ENCODE measurements at places on chromosomes 16 and 17.

- DNase-seq = no peak
Measured at GRCh38 chr17:38981636-38982035, 14.4 kb upstream of the FBXO47 start.

DNA sequence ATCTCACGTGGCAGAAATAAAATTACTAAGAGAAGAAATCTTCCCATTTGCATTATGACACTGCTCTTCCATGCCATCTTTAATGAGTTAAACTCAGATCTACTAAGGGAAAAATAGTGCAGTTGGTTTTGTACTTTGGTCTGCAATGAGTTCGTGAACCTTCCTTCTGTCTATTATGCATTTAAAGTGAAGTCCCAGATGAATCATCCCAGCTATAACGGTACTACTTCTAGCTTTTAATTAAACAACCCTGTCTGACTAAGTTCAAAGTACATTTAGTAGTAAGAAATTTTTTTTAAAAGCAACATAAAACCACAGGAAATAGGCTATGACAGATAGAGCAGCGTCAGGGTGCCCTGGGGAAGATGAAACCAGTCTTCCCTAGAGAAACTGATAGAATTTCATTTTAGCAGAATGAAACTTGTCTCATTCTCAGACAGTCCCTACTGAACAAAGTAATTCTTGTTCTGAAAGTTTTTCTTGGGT lies 1.8 kb downstream of the TMIGD1 start:
- no peak for DNase-seq

DNA sequence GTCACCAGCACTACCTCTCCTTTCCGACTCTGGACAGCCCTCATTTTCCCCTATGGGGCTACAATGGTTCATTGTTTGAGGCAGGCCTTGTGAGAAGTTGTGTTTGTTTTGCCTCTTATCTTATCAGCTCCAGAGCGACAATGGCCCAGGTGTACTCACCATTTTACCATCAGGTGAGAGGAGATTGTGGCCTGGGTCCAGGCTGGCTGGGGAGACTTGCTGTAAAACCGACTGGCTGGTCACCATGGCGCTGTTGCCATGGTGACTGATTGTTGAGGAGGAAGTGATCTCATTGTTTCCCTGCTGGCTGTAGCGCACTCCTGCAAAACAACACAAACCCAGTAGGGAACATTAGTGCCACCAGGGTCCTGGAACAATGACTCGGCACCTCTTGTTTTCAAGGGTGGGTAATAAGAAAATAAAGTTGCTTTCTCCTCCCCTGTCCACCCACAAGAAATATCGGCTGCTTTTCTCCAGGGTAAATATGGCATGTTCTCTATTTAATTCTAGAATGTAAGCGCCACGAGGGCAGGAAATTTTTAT lies 34.4 kb downstream of the HNF1B start:
- peak; percentile 58 for DNase-seq

DNA sequence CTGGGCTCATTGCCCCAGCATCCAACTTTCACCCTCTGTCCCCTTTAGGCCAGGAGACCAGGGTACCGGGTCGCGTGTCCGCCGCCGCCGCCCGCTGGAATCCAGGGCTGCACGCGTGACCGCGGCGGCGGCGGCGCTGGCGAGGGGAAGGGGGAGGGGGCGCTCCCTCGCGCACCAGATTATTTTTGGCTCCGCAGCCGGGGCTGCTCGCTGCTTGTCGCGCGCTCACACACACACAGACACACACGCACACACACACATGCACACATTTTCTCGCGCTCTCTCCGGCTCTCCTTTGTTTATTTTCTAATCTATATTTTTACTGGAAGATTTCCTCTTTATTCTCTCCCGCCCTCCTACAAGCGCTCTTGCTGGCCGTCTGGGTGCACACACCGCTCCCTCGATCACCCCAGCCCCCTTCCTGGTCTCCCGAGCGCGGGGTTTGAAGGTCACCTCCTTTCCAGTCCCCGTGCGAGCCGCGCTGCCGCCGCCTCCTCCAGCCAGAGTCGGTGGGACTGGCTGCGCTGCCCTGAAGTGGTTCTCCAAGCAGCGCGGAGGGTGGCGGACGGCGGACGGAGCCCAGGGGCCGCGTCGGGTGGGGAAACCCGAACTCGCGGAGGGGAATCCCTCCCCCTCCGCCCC lies 921.4 kb upstream of the EEF2KMT start:
- DNase-seq = no peak

DNA sequence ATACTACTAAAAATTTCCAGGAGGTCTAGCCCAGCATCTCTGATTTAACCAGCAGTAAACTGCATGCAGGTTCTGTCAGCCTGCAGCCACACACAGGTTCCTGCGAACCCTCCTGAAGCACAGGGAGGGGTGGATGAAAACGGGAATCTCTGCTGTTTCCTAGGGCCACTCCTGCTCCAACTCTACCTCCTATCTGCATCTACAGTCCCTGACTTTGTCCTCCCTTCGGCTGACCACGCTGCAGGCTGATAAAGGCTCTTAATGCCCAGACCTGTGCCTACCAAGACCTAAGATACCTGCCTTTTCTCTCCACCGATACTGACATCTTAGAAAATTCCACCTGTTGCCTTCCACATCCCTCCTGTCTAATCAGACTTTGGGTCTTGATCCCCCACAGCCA lies 50.2 kb downstream of the CYTH1 start:
- DNase-seq = no peak

DNA sequence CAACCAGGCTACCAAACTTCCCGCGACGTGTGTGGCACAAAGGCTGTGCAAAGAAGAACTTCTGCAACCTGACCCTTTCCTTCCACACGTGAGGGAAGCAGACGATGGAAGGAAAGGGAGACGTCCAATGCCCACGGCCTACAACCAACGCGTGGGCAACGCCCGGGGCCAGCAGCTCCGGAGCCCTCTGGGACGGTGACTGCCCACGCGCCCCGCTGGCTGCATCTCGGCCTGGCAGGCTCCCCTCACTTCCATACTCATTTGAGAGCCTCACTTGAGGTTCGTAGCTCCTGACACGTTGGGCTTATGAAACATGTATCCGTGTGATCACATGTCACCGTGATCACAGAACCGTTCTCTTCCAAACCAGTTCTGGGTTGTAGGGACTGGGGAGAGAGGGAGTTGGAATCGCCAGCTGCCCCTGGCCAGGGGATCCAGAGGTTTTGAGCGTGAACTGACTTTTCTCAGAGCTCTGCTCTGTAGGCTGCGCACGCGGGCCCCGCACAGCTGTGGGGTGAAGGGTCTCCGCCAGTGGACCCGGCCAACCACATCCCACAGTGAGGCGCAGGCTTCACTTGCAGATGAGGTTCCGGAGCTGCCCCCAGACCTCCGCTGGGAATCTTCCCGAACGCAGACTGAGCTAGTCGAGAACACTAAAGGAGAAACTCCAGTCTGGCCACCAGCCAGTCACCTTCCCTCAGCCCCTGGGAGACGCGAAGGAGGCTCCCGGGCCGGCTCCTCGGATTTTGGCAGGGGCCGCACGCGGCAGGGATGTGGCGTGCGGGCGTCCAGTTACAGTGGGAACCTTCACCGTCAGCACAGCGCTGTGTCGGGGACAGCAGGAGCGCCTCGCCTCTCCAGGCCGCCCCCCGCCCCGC lies 1.0 kb downstream of the LMF1 start:
- peak; percentile 74 for DNase-seq

DNA sequence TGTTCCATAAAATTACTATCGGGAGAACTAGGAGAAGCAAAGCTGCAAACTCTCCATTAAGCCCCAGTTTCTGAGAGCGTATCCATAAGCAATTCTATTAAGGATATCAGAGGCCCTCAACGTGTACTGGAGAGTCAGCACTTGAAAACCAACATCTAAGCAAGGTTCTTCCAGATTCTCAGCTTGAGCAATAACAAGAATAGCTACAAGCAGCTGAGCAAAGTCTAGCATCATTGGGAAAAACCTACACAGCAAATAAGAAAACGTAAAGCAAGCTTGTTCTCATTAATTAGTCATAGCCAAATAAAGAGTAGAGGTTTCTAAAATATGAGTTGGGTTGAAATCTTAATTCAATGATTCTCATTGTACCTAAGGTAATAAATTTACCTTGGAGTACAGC lies 26.9 kb upstream of the COX10 start:
- no peak for DNase-seq

- no peak for DNase-seq
Measured at GRCh38 chr17:9512323-9513168, 63.1 kb downstream of the STX8 start.

DNA sequence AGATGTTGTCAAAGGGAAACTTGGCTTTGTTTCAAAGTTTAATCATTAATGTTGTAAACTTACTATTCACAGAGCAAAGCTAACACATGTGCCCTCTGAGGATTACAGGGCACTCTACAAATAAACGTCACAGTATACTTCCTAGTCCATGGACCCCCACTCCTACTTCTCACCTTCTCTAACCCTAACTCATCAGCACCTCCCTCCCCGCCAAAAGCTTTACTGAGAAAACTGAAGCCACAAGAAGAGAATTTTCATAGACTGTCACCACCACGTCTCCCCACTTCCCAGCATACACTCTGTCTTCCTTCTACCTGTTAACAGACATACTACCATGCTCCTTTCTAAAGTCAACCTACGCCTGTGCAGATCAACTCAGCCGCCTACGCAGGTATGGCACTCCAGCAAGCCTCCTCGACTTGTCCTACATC lies 29.0 kb downstream of the HELZ start:
- no peak for DNase-seq

GRCh38 chr17:29378500-29378899 lies 11.7 kb upstream of the TAOK1 start:
- DNase-seq = no peak

DNA sequence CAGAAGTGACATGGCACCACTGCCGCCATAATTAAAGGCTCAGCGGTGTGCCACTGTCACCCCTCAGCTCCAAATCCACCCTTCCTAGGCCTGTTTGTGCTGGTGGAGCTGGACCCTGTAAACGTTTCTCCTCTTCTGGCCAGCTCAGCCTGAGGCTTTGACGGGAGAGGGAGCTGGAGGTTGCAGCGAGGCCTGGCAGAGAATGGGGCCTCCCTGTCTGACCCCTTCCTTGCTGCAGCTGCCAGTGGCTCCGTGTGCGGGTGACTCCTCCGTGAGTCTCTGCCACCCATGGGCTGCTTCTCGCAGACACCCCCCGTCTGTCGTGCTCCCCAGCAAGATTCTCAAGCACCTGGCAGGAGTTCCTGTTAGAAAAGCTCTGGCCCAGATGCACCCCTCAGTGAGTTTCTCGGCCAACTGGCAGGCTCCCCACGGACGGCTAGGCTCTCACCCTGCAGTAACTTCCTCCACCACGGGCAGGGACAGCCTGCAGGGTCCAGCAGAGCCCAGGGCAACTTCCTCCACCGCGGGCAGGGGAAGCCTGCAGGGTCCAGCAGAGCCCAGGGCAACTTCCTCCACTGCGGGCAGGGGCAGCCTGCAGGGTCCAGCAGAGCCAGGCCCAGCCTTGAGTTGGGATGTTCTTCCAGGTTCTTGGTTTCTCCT lies 4.7 kb upstream of the CHMP6 start:
- no peak for DNase-seq

DNA sequence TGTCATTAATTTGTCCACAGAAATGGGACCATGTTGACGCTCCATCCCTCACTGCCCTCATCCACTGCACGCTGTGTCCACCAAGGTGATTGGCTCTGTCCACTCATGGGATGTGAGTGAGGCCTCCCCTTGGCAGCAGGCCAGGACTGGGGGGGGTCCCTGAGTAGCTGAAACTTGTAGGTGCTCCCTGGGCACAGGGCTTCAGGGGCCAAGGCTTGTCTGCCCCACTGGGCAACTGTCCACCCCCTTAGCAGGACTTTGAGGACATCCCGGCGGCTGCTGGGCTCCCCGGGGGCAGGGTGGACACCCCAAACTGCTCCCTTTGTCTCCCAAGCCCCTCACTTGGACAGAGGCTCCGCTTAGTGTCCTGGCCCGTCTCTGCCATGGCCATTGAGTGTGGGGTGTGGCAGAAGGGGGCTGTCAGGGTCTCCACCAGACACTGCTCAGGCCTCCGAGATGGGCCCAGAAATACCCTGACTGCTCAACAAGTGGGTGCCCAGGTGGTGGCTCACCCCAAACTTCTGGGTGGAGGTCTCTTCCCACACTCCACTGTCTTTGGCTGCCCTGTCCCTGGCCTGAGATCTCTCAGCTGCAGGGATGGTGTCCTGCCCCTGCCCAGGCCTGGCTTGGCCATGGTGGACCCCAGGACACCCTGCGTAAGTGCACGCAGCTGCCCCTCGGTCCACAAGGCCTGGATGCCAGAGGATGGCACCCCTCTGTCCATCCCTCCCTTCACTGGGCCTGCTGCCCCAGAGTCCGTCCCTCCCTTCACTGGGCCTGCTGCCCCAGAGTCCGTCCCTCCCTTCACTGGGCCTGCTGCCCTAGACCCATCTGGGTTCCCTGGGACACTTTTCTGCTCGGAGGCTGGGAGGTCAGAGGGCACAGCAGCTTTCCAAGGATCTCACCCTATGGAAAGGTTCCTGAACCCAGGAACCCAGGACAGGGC lies 2.9 kb upstream of the RAB40C start:
- DNase-seq = no peak

DNA sequence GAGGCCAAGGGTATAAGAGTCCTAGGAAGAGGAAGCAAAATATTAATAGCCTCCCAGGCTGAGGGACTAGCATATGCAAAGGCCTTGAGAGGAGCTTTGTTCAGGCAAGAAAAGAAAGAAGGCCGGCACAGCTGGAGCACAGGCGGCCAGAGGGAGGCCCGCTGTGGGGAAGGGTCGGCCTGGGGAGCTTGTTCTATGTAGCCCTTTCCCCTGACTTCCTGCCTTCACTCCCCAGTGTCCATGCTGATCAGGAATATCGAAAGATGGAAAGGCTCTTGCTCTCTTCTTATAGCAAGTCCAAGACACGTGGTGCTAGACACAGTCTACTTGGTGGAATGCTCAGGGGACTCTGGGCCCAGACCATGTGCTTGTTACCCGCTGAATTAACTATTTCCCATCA lies 27.4 kb upstream of the HAS3 start:
- no peak for DNase-seq

DNA sequence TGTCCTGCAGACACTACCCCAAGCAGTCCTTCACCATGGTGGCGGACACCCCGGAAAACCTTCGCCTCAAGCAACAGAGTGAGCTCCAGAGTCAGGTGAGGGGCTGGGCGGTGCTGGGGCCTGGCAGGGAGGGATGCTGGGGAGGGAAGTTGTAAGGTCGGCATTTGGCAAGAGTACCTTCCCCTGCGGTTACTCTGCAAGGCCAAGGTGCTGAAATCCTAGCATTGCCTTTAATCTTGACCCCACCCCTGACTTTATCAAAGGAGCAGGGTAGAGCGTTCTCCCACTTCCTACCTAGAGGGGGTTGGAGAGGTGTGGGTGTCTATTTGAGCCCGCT lies 20.5 kb downstream of the LASP1 start:
- no peak for DNase-seq

- no peak for DNase-seq
Measured at GRCh38 chr17:48502901-48503300, 27.9 kb downstream of the HOXB1 start.

GRCh38 chr16:87288753-87289362 lies 28.3 kb downstream of the C16orf95 start:
- peak; percentile 64 for DNase-seq

GRCh38 chr16:26413780-26414179 lies 652.9 kb upstream of the C16orf82 start:
- DNase-seq = no peak
